ENCODE measurements at places on chromosomes 4 and X. TPM values are rescaled to one million over a fixed set of nuclear protein-coding genes. Genes with fewer than 3 reads are reported as not detected.

GRCh38 chrX:14899607-14900006 is 26.4 kb downstream of the MOSPD2 start:
- H3K36me3 ChIP-seq = no peaks in the 10 kb centered on the region
- H3K4me1 ChIP-seq = no peaks in the 10 kb centered on the region
- no peak overlapping the region for H3K27ac ChIP-seq
- H3K4me3 ChIP-seq = no peak overlapping the region
- no peaks in the 10 kb centered on the region for H3K27me3 ChIP-seq

GRCh38 chr4:121353213-121353612 is 27.6 kb downstream of the QRFPR start:
- H3K4me1 ChIP-seq = no peaks in the 10 kb centered on the region
- no peak for DNase-seq
- H3K27me3 ChIP-seq = no peaks in the 10 kb centered on the region
- no peak overlapping the region for H3K4me3 ChIP-seq

The CSN1S1 gene
- not detected for total RNA-seq

The ATP8A1 gene
- total RNA-seq = 16.6 TPM
